ENCODE measurements at places on chromosomes 5 and 9. TPM values are rescaled to one million over a fixed set of nuclear protein-coding genes. Genes with fewer than 3 reads are reported as not detected.

DNA sequence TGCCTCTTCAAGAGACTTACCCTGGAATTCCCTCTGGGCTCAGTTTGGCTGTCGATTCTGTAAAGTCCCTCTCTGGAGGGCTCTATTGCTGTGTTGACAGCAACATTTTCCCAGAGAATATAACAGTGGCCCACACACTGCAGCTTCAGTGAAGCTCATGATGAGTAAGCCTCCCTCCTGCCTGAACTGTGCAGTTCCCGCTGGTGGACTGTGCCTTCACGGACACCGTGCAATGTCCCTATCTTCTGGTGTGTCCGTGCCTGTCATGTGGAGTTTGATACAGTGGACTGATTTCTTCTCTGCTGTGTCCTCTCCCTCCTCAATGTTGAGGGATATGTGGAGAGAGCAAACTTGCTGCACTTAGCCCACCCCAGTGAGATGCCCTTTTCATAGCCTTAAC is 109.0 kb downstream of the NTRK2 start:
- DNase-seq: no peak

DNA sequence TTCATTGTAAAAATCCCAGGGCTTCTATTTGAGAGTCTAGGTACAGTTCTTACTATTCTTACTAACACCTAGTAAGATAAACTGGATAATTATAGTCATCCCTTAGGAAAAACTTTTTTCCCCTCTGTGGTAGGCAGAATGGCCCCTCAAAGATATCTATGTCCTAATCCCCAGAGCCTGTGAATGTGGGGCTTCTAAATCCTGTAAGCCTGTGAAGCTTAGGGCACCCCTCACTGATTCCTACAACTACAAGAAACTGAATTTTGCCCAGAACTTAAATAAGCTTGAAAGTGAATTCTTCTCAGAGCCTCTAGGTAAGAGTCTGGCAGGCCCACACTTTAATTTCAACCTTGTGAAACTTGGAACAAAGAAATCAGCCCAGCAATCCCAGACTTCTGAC is 130.1 kb upstream of the ACOT12 start:
- DNase-seq: no peak

DNA sequence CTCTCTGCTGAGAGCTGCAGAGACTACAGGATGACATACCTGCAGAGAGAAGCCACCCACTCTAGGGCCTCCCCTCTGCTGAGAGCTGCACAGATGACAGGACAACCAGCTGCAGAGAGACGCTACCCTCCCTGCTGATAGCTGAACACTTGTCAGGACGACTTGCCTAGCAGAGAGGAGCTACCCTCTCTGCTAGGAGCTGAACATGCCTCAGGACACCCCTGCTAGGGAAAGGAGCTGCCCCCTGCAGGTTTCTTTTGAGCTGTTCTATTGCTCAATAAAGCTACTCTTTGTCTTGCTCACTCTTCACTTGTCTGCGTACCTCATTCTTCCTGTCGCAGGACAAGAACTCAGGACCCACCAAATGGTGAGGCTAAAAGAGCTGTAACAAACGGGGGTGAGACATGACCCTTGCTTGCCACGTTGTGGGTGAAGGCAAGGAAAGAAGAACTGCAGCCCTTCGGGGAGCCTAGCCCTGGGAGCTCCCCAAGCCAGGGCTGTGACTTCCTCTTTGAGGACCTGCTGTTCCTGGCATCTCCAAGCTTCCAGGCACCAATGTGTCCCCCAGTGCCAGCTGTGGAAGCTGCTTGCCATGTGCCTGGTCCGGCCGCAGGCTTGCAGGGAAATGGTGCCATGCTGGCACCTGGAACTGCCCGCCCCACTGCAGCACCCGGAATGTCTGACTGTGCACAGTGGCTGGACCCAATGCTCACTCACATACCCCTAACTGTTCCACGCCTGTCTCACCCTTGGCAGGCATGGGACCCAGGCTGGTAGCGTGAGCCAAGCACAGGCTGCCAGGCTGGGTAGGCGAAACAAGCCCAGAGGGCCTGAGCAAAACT is 5.1 kb upstream of the TESK1 start:
- no peak for DNase-seq

ZDHHC11B gene
- total RNA-seq: not detected

IL9 gene
- not detected for total RNA-seq

DNA sequence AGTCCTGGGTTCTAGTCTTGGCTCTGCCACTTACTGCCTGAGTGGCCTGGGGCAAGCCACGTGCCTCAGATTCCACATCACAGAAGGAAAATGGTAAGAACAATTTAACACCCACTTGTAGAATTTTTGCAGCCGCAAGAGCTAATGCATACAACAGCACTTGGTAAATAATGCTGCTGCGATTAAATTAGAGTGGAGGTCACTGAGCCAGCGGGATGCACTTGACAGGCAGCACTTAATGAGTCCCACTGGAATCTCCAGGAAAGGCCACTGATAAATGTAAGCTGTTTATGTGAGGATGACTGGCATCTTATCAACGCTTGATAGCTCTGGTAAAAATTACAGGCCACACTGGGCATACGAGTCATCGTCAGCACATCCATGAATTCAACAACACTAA is 59.4 kb upstream of the UBTD2 start:
- DNase-seq: no peak

CAMK4 gene
- total RNA-seq: 0.52 TPM

- no peak for DNase-seq
These were observed 184.4 kb upstream of the FTMT start for GRCh38 chr5:121667292-121667691.

MARVELD2 gene
- total RNA-seq: 0.26 TPM

LURAP1L gene
- total RNA-seq: 3.3 TPM

GRCh38 chr9:97975376-97975775 is 7.8 kb upstream of the ANP32B start:
- no peak for DNase-seq

CER1 gene
- total RNA-seq: not detected

- no peak for DNase-seq
These were observed 108.2 kb upstream of the IFNE start for GRCh38 chr9:21590058-21590996.

DNA sequence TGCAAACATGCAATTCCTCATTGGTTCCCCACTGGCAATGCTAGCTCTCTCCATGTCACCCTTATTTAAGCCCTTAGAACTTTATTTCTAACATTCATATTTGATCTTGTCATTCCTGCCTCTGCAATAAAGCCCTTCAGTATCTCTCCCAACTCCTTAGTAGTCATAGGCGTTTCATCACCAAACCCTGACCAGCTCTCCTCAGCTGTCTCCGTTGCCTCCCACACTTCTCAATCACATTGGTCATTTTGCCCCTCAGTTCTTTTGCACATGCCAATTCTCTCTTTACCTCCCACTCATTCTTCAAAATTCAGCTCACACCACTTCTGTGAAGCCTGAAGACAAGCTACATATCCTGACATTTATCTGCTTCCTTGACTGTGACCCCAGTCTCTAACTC is 2.8 kb upstream of the RUSC2 start:
- DNase-seq: peak; percentile 24

OBP2B gene
- not detected for total RNA-seq

DNA sequence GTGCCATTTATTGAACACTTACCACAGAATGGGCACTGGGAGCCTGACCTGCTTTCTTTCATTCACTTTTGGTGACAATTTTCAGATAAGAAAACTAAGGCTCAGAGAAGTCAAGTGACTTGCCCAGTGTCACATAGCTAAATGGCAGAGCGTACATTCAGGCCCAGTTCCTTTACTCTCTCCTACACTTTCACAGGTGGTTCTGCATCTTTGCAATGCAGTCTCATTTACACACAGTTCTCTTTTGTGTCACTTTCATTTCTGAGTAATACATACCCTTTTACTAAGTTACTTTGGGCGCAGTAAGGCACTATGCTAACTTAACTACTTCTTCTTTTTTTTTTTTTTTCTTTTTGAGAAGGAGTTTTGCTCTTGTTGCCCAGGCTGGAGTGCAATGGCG is 8.3 kb downstream of the NFIL3 start:
- no peak for DNase-seq

LCN10 gene
- not detected for total RNA-seq

AP3S1 gene
- total RNA-seq: 171 TPM

AK6 gene
- total RNA-seq: 43.7 TPM

DNA sequence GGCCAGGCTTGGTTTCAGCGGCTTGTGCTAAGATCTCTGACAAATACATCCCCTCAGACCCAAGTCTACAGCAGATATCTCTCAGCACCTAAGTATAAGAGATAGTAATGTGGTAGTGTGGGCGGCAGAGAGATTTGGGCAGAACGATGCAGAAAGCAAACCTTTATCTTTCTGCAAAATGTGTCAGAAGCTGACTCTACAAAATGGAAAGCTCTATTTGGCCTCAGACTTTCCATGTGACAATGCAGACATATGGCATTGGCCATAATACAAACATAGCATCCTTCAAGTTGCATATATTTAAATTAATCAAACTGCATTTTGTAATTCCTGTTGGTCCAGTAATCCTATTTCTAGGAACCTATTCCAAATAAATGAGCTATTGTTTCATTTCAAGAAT is 102.5 kb upstream of the RAI14 start:
- no peak for DNase-seq

GRCh38 chr5:141805874-141806595 is 72.2 kb downstream of the PCDH1 start:
- no peak for DNase-seq

GRCh38 chr5:149969181-149969930 is 8.8 kb downstream of the SLC26A2 start:
- DNase-seq: no peak

DNA sequence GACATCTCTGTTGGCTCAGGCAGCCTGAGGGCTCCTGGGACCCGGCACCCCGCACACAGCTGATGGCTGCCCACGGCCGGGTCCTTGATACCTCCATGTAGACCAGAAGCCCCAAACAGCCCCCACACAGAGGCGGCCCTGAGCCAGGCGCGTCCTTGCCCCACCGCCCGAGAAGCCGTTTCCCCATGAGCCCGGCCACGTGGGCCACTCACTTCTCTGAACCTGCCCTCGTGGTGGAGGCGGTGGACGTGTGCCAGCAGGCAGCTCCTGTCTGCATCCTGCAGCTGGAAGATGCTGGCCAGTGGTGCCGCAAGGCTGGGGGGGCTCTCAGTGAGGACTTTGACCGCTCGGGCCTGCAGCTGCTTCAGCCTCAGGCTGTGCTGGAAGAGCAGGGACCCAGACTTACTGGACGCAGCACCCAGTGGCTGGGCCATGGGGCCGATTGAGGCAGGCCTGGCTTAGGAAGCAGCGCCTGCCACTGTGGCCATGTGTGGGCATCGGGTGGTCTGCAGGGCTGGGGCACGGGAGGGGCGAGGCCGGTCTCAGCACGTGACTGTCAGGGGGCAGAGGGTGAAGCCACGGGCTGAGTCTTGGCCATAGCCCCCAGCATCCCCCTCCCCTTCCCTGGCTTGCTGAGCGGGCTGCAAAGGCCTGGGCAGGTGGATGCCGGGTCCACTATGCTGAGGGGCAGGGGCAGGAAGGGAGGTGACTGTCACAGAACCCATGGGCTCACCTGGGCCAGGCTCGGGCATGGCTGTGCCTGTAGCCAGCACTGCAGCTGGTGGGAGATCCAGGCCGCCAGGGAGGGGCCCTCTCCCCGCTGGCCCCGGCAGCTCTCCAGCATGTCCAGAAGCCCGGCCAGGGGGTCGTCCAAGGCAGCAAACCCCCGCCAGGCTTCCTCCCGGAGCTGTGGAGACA is 50.0 kb downstream of the EXD3 start:
- no peak for DNase-seq

RLN1 gene
- total RNA-seq: not detected

DNA sequence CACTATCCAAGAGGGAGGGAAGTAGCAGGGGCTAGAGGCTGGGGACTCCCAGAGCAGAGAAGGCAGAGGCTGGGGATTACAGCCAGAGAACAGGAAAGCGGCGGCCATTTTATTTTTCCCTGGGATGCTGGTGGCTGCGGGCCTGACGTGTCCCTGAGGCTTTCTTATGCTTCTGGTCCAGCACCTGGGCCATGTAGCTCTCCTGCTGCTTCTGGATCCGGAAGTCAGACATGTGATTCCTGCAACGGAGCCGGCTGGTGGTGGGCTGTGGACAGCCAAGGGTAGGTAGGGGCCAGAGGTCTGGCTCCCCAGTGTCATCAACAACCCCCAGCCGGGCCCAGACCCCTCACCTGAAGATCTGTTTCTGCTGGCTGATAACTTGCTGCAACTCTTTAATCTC is 1.8 kb upstream of the PROB1 start:
- DNase-seq: no peak

FXN gene
- 6.5 TPM for total RNA-seq

HEMGN gene
- total RNA-seq: not detected

DNA sequence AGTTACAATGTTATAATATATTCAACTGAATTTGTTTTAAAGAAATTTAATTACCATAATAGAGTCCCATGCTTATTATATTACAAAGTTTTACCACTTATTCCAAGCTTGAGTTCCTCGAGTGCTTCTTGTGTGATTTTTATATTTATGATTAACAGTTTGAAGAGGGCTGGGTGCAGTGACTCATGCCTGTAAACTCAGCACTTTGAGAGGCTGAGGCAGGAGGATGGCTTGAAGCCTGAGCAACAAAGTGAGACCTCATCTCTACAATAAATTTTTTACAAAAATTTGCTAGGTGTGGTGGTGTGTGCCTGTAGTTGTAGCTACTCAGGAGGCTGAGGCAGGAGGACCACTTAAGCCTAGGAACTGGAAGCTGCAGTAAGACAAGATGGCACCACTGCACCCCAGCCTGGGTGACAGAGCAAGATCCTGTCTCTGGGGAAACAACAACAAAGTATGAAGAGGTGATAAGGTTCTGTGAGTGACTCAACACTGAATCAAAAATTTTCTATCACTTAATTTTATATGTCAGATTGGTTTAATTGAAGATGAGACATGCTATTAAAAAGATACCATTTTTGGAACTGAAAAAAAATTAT is 9.2 kb downstream of the POC5 start:
- DNase-seq: peak; percentile 15

- peak; percentile 52 for DNase-seq
These were observed 1.2 kb downstream of the SGCD start for GRCh38 chr5:156328161-156328560.

DNA sequence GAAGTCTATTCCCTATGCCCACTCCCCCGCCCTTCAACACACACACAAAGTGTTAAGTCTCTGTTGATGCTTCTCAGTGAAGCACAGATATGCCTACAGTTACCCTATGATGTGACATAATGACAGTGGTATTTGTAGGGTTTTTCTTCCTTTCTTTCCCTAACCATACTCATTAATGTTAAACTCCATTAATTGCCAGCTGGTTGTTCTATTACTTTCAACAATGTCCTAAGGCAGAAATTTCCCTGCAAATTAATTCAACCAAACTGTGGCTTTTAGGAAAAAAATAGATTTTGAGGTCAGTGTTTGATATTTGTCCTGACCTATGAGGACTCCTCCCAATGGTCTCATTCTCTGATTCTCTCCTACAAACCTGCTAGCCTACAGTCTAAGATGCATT is 38.2 kb upstream of the SLCO6A1 start:
- no peak for DNase-seq

PRDM9 gene
- total RNA-seq: not detected

DNA sequence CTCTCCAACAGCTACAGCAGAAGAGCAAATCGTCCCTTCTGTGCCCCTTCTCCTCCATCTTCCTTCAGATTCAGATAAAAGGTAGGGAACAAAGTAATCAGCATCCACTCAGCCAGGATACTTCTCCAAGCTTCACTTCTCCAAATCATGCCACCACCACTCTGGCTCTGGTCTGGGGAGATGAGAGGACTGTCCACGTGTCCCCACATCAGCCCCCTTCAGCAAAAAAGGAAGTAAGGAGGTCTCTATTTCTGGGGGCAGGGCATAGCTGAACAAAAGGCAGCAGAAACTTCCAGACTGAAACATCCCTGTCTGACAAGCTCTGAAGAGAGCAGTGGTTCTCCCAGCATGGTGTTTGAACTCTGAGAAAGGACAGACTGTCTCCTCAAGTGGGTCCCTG is 116.9 kb downstream of the C5orf15 start:
- DNase-seq: no peak

GLDC gene
- 2.1 TPM for total RNA-seq

OR1J2 gene
- total RNA-seq: not detected

- no peak for DNase-seq
These were observed 4.4 kb downstream of the NSMF start for GRCh38 chr9:137454597-137455358.

All from LHCN-M2 (cell line).